IPS-NIHi11 (cell line): ENCODE measurements at places on chromosomes 6 and 20.

DNA sequence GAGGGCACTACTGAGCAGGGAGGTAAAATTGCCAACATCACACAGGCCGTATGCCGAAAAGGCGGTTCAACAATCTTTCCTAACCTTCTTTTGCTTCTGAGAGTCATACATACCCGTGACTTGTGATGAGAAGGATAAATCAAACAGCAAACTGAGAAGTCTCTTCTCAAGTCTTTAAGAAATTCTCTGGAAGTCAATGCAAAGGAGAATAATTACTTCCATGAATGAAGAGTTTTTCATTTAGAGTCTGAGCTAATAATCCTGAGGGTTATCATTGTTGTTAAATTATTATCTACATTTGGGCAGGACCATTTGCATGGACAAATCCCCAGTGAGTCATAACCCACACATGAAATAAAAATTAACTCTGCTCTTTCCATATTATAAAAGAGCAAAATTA is 22.4 kb upstream of the ILRUN start:
- no peak for DNase-seq

DNA sequence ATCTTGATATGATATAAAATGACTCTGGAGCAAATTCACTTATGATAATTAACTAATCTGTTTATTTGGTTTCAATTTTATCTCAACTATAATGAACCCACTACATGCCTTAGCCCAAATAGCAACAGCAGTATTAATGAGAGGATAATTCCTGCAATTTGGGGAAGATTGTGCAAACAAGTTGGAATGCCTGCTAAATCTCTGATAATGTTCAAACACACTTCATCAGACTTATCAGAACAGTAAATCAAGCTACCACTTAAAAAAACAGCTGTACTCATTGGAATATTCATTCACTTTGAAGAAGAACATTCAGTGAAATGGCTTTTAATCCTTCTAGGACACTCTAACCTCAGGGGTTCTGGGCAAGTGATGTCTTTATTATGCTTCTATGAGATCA is 85.4 kb downstream of the CBLN4 start:
- no peak for DNase-seq

- DNase-seq, result no peak
These were observed 21.0 kb downstream of the PFDN4 start for GRCh38 chr20:54228841-54229240.

DNA sequence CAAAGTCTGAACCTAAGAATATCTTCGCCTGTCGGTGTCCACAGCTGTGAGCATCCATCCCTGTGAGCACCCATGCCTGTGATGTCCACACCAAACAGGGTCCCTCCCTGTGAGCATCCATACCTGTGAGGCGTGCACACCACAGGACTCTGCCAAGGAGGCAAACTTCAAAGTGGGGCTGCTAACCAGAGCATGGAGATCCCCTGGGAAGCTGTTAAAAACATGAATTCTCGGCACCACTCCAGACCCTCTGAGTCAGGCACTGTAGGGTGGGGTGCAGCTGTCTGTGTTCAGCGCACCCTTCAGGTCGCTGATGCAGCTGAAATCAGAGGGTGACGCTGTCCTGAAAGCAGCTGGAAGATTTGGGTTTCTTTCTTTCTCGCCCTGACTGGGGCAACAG is 85.4 kb upstream of the NXT1 start:
- DNase-seq, result no peak

DNA sequence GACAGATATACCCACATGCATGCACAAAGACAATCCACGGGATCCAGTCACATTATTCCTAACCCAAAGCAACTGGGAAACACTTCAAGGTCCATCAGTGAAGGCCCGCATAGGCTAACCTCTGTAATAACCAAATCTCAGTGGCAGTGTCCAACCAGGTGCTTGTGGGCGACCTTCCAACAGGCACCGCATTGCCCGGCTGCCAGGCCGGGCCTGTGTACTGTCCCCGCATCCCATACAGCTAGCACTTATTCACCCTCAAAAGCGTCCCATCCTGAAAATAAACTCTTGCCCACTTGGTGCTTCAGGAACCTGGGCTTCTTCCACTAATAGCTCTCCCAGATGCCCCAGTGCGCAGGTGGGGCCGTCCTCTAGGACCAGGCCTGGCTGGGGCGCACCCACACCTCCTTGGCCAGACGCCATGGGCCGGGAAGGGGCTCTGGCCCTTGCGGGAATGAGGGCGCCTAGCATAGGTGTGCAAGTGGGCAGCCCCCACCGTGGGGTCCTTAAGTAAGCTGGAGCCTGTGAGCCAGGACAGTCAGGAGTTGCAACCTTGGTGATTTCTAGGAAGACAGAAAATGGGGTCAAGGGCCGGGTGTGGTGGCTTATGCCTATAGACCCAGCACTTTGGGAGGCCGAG is 1.1 kb upstream of the ENTPD6 start:
- DNase-seq, result no peak

DNA sequence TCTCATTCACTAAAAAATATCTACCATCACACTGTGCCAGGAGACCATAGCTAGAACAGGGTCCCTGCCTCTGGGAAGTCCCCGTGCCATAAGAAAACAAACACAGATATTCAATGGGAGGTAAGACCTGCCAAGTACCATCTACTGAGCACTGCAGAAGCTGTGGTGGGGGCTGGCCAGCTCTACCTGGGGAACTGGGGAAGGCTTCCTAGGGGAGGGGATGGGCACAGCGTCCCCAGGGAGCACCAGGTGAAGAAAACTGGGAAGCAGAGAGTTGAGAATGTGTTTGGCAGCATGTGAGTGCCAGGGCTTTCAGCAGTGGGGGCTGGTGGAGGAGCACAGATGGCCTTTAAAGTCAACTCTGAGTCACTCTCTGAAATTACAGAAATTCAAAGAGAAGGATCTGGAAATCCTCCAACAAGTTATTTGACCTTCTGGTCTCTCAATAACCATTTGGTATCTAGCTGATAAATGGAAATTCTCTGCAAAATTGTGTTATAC is 85.2 kb downstream of the SHLD1 start:
- no peak for DNase-seq

DNA sequence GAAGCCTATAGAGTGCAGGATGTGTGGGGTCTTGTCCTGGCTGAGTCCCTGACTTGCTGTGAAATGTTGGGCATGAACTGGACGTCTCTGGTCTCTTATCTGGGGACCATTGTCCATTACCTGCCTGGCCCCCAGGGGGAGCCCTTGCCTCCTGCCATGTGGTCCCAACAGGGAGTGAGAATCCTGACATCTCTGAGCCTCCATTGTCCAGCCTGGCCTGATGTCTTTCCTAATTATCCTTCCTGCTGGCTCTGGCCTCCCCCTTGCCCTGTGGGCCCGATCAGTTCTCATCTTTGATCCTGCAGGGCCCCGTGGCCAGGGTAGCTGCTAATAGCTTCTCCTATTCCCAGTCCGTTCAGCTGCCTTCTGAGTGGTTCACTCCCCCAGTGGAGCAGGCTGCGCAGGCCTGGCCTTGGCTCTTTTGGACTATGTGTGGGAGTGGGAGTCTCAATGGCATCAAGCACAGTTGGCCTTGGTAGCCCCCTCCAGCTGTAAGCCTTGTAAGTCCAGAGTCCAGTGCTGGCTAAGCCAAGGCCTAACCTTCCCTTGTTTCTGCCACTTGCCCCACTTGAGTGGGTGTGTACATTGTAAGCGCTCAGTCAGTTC is 77.9 kb upstream of the RALY start:
- DNase-seq, result peak; percentile 82

GRCh38 chr6:143598466-143599080 is 79.2 kb upstream of the PHACTR2 start:
- no peak for DNase-seq

DNA sequence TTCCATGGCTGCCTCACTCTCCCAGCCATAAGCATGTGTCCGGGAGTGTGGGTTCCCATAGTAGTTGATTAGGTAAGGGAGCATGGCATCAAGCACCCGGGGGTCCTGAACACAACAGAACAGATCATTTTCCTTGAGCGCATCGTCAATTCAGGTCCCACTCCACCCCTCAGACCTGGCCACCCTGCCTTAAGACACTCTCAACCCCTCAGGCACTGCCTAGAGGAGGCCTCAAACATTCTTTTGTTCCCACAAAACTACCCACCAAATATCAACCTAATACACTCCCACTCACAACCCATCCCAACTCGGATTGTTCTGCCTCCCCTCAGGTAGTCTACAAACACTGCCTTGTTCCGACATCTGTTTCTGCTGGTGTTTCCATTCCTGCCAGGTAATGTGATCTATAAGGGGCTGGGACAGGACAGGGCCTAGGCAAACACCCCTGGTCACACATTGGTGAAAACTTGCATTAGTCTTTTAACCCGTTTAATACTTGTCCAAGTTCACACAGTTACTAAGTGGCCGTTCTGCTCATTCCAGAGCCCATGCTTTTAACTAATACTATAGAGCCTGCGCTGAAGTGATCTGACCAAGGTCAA is 1.4 kb downstream of the NFS1 start:
- DNase-seq, result no peak

DNA sequence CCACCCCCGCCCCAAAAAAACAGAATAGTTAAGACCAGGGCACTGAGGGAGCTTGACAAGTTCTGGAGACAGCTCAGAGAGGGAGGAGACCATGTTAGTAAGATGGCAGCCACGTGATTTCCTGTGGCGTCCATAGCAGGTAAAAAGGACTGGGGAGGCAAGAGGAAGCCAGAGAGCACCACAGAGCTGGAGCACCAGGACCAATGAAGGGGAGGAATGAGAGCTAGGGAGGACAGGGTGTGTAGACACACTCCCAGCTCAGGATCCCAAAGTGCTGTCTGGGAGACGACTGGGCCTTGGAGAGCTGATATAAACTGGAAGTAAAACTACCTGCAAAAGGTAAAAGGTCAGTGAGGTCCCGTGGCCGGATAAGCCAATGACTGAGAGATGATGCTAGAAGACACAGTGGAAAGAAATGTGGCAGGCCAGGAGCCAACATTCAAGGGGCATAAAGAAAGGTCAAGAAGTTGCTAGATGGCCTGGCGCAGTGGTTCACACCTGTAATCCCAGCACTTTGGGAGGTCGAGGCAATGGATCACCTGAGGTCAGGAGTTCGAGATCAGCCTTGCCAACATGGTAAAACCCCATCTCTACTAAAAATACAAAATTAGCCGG is 39.0 kb downstream of the SLC23A2 start:
- no peak for DNase-seq

DNA sequence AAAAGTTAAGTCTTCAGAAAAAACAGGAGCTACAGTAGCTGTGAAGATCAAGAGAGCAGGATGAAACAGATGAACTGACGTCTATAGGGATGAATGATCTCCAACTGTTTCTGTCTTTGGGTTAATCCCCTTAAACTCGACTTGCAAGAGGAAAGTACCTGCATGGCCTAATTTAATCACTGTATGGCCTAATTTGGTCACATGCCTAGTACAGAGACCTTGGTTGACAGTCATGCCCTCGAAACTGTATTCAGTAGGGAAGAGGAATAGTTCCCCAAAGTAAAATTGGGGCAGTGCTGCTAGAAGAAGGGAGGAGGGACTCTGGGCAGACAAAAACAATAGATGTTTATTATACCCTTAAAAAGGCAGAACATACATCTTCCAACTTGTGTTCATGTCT is 10.0 kb upstream of the SMAP1 start:
- no peak for DNase-seq

DNA sequence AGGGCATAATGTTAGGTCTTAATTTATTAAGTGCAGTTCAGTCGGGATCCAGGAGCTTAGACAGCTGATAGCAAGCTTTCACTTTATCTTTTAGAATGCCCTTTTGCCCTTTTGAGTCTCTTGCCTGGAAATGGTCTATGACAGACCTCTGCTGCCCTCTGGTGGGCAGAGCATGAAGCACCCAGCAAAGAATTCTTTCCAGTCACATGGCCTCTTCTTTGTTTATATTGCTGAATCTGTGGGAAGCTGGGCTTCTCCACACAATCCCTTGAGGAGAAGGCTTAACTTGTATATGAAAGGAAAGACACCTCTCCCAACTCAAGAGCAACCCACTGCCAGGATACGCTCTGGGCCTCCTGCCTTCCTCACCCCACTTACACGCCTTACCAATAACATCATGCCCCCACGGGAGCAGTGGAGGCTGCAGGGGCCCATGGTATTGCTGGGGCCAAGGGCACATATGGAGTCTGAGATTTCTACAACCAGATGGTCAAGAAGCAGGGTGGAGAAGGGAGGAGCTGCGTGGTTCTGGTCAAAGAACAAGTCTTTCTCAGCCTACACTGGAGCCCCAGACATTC is 20.4 kb downstream of the WFDC3 start:
- DNase-seq, result peak; percentile 85

- no peak for DNase-seq
These were observed 3.6 kb downstream of the TOP1 start for GRCh38 chr20:41032271-41032670.

GRCh38 chr6:112311950-112312547 is 35.1 kb upstream of the RFPL4B start:
- peak; percentile 58 for DNase-seq

DNA sequence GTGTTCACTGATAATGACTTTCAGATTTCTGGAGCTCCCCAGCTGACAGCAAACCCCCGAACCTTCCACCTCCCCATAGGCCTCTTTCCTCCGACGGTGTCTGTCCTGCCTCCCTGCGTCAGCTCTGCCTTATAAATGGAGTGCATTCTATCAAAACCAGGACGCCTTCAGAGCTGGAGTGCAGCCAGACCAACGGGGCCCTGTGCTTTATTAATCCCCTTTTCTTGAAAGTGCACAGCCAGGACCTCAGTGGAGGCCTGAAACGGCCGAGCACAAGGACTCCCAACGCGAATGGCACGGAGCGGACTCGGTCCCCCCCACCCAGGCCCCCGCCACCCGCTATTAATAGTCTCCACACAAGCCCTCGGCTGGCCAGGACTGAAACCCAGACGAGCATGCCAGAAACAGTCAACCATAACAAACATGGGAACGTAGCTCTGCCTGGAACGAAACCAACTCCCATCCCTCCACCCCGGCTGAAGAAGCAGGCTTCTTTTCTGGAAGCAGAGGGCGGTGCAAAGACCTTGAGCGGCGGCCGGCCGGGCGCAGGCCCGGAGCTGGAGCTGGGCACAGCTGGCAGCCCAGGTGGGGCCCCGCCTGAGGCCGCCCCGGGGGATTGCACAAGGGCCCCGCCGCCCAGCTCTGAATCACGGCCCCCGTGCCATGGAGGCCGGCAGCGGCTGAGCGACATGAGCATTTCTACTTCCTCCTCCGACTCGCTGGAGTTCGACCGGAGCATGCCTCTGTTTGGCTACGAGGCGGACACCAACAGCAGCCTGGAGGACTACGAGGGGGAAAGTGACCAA is 42.3 kb upstream of the NAA20 start:
- peak; percentile 41 for DNase-seq

GRCh38 chr6:158835616-158836221 is 16.6 kb upstream of the EZR start:
- DNase-seq, result no peak

DNA sequence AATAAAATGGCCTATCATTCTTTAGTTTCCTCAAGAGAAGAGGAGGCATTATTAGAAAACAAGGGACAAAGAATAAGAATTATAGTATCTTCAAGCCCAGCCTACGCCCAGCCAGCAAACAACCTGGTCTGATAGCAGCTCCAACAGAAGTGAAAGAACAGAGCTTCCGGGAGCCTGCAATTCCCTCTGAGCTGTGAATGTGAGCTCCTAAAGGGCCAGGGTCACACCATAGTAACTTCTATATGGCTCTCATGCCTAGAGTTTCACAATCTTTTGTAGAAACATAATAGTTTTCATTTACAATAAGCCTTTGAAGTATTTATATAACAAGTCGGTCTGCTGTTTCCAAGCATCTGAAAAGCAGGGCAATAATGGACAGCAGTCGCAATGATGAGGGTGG is 116.5 kb downstream of the SMLR1 start:
- no peak for DNase-seq

GRCh38 chr6:138806889-138807288 is 11.0 kb downstream of the ECT2L start:
- DNase-seq, result no peak

GRCh38 chr6:151451950-151452749 is at the start of gene RMND1:
TSS of gene RMND1 (minus strand) at chr6:151452126. CDS start at chr6:151445811, 6,315 bp downstream.
- DNase-seq, result peak; percentile 94
